ENCODE measurements at places on chromosomes 1 and 21. TPM values are rescaled to one million over a fixed set of nuclear protein-coding genes. Genes with fewer than 3 reads are reported as not detected.

Gene RAB4A
- total RNA-seq, result 41.4 TPM

Gene SPRR2F
- total RNA-seq, result not detected

Gene AHDC1
- 95.0 TPM for total RNA-seq

GRCh38 chr1:24705260-24706073, 39.8 kb upstream of the CLIC4 start:
- peak; percentile 96 for DNase-seq

GRCh38 chr1:212593821-212594251, 14.7 kb upstream of the ATF3 start:
- no peak for DNase-seq

GRCh38 chr1:243716906-243717305, 133.1 kb downstream of the AKT3 start:
- DNase-seq, result no peak

DNA sequence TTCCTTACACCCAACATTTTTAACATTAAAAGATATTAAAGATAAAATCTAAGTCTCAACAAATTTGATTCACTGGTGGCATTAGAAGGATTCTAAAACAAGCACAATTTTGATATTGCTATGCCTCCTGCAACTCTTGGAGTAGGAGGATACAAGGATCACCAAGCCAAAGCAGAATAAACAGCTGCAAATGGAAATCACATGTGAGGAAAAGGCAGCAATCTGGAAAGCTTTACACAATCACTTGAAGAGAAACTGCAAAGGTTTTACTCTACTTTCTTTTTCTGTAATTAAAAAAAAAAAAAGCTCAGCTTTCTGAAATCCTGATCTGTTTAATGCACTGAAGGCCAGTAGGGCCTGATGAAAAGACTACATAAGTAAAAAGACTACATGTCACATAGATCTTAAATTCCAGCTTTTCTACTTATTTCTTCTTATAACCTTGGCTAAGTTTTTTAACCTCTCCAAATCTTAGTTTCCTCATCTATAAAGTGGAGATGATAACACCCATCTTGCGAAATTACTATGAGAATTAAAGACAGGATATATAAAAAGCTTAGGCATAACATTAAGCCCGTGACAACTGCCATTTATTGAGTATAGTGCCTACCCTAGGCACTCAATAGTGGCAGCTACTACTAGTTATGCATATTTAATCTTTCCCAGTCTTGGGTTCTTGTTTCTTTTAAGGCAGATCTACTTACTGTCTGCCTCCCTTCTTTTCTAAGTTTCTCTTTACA, 73.5 kb downstream of the EPS15 start:
- DNase-seq, result no peak

GRCh38 chr1:38489844-38490270, 369.7 kb downstream of the RRAGC start:
- peak; percentile 55 for DNase-seq

GRCh38 chr1:59967780-59968179, 41.2 kb upstream of the CYP2J2 start:
- DNase-seq, result no peak

DNA sequence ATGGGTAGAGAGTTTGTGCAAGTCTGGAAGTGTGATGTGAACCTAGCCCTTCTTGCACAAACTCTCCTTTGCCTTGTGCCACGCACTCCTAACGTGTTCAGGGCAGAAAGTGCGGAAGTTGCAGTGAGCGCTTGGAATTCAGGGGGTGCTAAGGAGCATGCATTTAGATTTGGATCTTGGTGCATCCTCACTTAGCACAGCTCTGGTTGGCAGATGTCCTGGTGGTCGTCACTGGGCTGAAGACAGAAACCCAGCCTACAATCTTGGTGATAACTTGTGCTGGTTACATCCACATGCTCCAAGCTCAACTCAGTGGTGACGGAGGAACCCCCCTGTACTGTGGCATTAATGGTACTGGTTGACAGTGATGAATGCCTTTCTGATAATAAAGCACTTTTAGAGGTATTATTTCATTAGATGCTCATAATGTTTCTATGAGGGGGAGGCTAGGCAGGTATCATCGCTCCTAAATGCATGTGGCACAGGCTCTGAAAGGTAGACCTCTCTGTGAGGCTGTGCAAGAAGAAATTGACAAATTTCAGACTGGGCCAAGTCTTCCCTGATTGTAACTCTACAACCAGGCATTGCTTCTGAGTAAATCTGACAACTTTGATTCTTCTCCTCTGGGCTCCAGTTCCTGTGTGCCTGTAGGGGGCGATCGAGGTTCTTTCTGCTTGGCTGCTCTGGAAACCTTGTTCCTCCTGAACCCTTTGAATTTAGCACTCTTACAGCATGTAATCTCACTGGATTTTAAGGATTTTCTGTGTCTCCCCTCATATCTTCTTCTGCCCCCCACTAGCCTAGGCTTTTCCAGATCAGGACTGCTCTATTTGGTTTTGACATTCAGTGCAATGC, 40.6 kb downstream of the MAPKAPK2 start:
- DNase-seq, result peak; percentile 53

DNA sequence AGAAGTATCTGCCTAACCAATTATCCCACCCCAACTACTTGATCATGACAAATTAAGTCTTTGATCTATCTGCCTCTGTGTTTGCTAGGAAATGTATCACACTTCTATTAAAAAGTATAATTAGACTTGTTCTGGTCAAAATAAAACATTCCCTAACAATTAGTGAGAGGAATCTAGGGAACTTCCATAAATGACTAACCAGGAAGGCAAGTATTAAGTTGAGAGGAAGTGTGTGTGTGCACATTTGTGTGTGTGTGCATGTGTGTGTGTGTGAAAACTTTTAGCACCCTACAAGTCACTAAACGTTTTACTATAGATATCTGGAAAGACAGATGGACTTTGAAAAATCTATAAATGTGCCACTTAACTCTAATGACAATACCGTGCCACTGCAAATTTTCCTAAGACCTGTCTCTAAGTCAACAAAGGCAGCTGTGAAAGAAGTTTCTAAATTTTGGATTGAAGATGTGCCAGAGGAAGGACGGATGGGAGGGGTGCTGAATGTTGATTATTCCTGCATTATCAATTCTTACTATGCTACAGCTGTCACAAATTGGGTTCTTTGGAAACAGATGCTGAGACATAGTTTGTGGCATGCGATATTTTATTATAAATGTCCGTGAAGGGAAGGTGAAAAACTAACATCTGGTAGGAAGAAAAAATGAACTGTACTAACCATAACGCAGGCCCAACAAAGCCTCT, 567.1 kb downstream of the PTPRC start:
- DNase-seq, result no peak

GRCh38 chr1:4778056-4778455, 123.6 kb downstream of the AJAP1 start:
- DNase-seq, result peak; percentile 42
